Heart left ventricle (tissue), 16 donors: ENCODE measurements at places on chromosomes 2 and 18. TPM values are rescaled to one million over a fixed set of nuclear protein-coding genes. Genes with fewer than 3 reads are reported as not detected.

Gene ANO7
- 2.6 TPM for total RNA-seq

Gene M1AP
- total RNA-seq, result 0.88 TPM

Gene ELOA2
- total RNA-seq, result not detected

Gene BCL11A
- 31.9 TPM for total RNA-seq

Gene MC4R
- total RNA-seq, result not detected
